Activated CD8-positive, alpha-beta memory T cell treated with anti-CD3 and anti-CD28 coated beads for 48 hours (primary cell): ENCODE measurements at places on chromosomes 1 and 21.

DNA sequence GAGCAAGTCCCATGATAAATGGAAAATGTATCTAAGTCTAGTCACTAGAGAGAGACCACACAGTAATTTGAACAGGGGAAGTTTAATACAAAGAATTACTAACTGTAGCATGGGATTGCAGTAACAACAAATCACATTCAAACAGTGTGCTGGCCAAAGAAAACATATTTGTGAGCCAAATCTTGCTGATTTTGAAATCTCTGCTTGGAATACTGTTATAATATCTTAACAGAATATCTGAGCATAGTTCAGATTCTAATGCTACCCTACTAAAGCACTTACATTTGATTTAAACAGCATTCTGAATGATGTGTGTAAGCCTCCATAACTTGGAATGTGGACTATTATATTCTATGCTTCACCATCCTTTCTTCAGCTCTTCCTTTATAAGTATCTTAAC, 270.0 kb upstream of the BRINP3 start:
- DNase-seq = no peak

DNA sequence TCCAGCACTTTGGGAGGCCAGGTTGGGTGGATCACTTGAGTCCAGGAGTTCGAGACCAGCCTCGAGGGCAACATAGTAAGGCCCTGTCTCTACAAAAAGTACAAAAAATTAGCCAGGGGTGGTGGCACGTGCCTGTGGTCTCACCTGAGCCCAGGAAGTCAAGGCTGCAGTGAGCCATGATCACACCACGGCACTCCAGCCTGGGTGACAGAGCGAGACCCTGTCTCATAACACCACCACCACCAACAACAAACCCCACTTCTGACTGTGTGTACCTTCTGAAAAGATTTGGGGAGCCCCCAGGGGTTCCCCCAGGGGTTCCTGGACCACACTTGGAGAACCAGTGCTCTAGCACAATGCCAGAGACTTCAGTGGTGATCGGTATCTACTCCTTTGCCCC, 29.9 kb downstream of the NUAK2 start:
- no peak for DNase-seq

DNA sequence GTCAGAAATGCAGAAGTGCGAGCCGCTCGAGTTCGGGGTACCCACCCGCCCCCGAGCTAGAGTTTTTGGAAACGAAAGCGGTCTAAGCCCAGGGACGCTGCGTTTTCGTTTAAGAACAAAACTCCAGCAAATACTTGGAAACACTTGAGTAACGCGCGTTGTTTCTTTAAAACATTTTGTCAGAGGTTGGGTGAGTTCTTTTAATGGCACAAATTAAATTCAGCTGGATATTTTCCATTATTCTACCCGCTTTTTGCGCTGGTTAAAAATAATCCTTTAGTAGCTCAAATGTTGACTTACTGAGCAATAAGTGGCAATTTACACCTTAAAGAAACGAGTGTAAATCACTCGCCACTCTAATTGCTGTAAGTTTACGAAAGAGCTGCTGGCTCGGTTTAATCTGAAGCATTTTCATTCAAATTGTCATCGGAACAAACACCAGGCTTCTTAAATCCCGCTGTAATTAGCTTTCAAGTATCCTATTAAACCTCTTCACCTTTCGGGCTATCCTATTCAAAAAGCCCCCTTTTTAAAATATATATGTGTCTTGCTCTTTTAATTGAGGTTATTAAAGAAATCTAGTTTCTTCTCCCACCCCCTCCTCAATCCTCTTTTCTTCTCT, 1.5 kb downstream of the LHX8 start:
- no peak for DNase-seq

DNA sequence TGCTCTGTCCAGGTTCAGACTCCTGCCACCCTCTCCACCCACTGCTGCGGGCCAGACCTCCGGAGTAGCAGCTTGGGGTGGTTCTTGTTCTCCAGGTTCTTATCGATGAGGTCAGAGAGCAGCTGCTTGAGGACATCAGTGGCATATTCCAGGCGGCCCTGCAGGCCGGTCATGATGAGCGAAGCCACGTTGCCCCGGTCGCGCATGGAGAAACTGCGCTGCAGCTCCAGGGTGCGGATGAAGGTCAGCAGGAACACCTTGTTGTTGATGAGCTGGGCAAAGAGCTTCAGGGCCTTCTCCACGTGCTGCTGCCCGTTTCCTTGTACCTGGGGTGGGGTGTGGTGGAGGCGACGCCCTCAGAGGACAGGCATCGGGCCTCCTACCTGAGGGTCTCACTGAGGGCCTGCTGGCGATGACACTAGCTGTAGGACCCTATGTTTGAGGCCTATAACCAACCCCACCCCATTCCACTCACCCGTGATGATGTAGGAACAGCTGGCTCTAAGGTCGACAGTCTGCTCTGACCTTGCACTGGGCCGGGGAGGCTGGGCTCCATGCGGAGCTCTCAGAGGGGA, 131.2 kb upstream of the CD34 start:
- DNase-seq = no peak
